T-helper 17 cell (primary cell): ENCODE measurements at places on chromosomes 12 and 14.
A peak's percentile ranks its signal among the peaks of the same experiment; 100 is the strongest.

DNA sequence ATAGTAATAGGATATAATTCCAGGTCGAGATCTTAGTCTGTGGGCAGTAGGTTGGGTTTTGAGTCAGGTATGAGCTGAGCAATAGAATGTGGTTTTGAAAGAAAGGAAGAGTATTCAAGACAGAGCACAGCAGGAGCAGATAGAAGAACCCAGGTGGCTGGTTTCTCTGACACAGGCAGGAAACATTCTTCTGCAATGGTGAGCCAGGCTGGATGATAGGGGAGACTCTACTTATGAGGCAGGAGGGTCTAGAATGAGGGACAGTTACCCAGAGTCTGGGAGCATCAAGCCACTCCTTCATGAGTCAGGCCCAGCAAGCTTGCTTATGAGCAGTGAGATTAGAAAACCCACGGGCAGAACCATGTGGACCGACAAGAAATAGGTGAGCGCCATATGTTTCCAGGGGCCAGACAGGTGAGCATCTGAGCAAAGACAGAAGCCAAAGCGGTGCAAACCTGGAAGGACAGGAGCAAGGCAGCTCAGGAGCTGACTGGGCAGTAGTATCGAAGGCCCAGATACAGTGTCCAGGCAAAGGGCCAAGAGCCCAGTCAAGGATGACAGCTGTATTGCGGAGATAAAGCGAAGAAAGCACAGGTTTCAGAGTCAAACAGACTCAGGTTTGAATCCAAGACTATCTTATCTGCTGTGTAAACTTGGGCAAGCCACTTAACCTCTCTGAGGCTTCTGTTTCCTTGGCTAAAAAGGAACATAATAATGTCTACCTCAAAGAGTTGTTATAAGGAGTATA is 22.5 kb upstream of the PCNX1 start:
- no peak for DNase-seq

DNA sequence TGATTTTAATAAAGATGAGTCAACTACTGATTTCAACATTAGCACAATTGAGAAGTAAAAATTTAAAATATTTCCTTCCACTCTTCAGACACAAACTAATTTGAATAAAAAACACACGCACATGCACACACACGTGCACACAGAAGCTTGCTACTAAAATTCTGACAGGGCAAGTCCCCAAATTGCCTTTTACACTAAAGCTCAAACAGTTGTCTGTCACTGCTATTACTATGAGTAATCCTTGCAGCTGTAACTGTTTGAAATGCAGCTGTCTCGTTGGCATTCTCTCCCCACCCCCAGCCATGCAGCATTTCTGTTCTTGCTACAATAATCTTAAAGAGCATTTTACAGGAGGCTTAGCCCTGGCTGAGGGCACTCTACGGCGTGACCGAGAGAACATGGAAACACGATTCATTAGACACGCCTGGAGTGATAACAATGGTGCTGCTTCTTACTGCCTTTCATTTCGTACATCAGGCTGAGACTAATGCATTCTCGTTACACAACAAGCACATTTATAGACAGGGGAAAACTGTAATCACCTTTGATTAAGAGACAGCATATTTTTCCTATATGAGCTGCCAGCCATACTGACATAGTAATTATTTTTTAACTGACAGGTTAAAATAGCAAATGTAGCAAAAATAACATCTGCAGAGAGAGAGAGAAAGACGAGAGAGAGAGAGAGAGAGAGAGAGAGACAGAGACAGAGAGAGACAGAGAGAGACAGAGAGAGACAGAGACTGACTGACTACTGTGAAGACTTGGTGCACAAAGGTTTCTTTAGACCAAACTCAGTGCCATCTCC is 153.8 kb downstream of the MED13L start:
- no peak for DNase-seq

DNA sequence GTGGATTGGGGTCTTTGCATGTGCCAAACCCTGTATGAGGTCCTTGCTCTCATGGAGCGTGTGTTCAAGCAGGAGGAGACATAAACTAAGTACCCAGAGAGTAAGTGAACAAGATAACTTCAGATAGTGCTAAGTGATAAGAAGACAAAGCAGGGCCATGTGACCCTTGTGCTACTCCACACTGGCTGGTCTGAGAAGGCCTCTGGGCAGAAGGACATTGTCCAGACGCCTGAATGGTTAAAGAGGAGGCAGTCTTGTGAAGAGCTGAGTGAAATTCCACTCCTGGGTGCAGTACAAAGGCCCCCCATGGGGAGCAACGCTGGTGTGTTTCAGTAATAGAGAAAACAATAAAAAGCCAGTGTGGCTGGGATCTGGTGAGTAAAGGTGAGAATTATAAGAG is 93.3 kb upstream of the RIC8B start:
- DNase-seq = no peak

GRCh38 chr12:64665514-64665913 is 55.2 kb downstream of the RASSF3 start:
- DNase-seq = peak; percentile 43

- DNase-seq = no peak
Measured at GRCh38 chr12:15691388-15691787, 97.8 kb downstream of the EPS8 start.

DNA sequence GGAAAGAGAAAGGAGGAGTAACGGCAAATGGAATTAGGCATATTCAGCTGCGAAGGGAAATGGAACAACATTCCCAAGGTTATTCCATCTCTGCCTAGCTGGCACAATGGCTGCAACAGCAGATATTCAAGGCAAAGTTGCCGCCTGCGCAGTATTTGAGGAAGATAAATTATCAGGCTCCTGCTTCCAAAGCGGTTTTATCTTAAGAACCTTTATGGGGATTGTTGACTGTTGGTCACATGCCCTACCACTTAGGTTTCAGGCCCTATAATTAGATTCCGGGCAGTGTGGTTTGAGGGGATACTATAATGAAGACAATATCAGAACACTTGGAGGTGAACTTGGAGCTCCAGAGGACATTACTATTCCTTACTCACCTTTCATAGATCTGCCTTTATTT is 99.7 kb downstream of the FGD4 start:
- no peak for DNase-seq

DNA sequence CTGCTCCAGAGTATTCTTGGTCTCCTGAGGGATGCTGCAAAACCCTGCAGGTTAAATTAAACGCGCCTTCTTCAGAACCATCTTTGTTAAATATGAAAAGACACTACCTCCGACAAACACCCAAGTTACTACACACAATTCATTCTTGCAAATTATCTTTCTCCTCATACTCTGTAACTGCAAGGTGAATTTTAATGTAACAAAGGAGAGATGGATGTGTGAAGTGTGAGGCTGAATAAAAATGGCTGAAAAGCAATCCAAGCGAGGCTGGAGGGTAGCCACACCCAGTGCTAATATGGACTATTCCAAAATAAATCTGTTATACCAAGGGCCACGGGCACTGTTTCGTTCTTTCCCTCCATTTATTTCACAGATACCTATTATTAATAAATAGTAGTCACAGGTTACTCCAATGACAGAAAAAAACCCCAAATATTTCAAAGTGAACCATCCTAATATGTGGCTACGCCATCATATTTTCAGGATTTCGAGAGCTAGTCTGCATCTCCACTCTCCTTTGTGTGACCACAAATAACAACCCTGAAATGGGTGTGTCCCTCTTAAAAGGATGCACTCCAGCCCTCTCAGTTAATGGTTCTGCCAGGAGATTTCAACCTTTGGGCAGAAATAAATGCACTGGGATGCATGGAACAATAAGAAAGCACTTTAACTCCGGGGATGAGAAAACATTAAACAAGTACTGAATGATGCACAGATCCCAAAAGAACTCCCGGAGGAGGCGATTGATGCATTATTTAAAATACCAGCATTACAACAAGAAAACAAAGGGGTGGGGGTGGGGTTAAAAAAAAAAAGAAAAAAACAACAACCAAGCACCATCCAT is 53.1 kb upstream of the CCDC175 start:
- DNase-seq = no peak

GRCh38 chr12:121939186-121939585 is 20.8 kb downstream of the CFAP251 start:
- no peak for DNase-seq

DNA sequence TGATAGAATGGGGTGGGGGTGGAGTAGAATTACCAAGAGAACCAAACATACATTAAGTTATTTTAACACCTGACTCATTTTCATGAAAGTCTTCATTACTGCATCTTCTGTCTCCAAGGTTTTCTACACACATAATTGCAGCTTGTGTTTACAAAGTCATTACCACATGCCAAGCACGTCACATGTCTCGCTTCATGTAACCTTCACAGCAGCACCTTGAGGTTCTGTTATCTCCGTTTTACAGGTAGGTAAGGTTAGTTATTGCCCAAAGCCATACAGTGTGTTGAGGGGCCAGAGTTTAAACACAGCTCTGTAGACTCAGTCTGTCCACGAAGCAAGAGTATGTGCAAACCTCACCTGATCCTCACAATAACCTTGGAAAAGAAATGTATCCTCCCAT is 64.3 kb upstream of the RBM19 start:
- DNase-seq = no peak

DNA sequence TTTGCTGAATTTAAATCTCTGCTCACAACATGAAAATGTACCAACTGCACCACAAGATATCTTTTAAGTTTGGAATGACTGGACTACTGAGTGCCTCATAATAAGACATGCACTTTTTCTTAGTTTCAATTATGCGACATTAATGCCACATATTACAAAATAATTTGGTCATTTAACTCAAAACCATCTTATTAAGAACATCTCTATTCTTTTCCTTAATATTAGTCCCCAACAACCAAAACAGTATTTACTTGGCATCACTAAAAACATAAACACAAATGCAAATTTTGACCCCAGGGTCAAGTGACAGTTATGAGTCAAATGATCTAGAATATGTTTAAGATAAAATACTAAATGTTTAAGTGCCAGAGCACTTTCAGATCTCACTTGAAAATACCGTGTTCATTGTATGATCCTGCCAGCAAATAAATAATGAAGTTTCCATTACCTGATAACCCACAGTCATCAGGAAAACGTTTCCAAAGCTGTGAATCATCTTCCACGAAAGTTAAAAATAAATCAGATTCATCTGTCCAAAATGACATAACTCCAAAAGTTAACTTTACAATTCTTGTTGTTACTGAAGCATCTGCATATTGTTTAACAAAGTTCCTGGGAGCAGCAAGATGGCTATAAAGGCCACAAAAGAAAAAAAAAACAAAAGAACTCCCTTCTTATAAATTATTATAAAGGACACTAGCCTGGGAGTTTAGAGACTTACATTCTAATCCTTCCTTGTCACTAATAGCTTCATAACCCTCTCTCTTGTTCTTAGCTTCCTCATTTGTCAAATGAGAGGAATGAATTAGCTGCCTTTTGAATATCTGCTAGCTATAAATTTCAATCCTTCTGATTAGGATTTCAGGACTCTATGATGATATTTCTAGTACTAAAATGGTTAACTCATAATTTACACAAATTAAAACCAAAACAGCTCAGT is 30.5 kb upstream of the AP4S1 start:
- no peak for DNase-seq

GRCh38 chr12:75526655-75527511 is 15.5 kb upstream of the KRR1 start:
- DNase-seq = no peak

- DNase-seq = no peak
Measured at GRCh38 chr14:105926373-105927095, 400.2 kb downstream of the TMEM121 start.

DNA sequence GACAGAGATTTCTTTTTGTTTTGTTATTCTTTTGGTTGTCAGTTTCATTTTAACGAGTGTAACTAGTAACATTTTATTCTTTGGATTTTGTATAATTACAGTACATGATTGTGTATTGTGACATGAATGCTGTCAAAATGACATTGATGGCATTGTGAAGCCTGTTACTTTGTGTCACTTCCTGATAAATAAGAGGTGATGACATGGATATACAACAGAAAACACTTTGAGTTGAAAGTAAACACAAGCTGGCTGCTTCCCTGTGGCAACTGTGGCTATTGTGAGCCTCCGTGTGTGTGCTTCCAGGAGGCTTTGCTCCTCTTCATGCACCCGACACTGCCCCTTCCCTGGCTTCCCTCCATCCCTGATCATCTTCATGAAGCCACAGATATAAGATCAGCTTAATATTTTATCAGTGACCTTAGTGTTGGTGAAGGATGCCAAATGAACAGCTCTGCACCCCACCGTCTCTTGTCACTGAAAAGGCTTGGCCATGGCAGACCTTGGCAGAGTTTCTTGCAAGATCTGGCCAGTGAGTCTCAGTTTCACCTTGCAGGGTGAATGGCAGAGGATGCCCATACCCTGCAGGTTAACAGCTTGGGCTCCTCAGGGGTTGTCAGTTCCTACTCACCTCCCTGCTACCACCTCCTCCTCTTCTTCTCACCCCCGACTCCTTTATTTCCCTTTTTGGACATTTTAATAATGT is 191.9 kb downstream of the EPS8 start:
- no peak for DNase-seq

DNA sequence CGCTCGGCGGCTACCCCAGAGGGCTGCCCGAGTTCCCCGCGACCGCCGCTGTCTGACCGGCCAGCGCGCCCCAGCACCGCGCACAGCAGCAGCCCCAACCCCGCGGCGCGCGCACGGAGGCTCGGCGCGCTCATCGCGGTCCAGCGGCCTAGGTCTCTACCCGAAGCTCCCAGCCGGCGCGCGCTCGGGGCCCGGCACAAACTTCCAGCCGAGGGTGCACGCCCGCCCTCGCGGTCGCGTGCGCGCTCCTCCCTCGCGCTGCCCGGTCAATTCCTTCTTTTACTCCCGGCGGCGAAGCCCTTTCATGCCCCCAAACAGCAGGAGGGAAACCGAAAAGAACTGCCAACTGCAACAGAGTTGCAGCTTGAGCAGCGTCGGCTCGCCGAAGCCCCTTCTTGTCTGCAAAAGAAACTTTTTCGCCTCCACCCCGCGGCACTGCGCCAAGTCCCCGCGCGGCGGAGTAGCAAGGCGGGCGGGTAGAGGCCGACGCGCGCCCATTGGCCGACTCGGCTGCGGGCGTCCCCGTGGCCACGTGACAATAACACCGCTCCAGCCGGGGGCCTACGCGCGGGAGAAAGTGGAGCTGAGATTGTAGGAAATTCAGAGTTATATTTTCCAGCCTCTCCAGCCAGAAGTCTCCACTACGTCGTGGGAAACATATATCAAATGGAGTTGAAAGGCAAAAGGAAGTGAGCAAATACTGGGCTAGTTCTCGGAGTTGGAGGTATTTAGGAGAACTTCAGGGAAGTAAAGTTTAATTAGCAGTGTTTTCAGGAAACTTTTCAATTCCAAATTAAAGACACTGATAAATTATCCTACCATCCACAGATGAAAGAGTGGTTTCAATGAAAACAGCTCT is at the start of gene LRIG3:
TSS of gene LRIG3 (minus strand) at position 403 of the 859 bp plus-strand sequence. CDS start at position 134, 269 bp downstream.
- DNase-seq = no peak
